ENCODE measurements at places on chromosomes 2 and 18.

DNA sequence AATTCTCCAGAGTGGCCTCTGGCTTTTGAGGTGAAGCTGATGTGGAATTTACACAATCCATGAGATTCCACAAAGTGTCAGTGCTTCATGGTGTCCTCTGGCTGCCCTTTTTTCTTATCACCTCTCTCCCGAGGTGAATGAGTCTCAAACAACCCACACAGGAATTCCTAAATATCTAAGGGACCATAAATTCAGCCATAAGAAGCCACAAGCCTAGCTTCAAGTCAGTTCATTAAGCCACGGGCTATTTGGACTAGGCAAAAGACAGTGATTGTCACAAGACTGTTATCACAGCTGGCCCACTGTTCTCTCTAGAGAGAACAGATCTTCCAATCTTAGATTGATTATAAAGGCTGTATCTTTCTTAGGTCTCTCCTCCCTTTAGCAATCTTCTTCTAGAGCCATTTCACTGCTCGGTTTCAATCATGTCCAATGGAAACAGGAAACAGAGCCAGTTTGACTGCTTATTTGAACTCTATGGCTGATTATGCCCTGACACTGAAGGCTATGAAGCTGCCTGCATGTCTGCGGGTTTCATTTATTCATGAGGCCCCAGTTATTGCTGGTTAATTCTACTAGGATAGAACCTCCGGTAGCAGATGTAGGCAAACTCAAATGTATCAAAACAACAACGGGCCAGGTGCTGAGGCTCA is 4.1 kb downstream of the NEMP2 start:
- no peak for DNase-seq

GRCh38 chr18:70329071-70329470 is 40.2 kb downstream of the SOCS6 start:
- no peak for DNase-seq

DNA sequence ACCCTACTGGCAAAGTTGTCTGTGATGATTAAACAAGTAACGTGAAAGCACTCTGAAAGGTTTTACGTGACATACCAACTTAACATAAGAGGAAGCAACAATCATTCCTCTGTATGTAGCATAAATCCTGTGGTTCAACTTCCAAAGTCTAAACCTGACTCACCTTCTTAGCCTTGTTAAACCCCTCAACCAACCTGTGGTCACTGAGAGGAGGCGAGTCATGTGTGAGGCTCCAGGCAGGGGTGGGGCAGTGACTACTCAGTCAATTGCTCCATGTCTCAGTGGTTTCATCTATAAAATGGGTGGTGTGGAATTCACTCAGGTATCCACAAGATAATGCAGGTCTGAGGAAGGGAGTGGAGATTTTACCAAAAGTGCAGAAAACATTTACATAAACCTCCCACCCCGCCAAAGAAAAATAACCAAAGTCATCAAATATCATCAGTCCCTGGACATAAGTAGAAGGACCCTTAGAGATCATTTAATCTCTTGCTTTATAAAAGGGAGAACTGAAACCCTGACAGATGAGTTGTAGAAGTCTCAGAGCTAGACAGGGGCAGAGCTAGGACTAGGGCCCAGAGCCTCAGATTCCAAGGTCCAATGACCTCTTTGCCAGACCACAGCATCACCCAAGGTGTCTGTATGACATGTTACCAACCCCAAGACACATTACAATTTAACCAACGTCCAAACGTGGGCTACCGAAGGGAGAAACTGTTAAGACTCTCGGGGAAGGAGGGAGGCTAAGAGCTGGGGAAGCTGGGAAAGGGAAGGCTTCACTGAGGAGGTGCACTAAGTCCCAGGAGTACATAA is 3.7 kb upstream of the PCBP1 start:
- DNase-seq, result peak; percentile 79

- DNase-seq, result no peak
These were observed 61.9 kb downstream of the CENPO start for GRCh38 chr2:24855022-24855622.

GRCh38 chr2:173232956-173233744 is 121.5 kb upstream of the CDCA7 start:
- DNase-seq, result no peak

DNA sequence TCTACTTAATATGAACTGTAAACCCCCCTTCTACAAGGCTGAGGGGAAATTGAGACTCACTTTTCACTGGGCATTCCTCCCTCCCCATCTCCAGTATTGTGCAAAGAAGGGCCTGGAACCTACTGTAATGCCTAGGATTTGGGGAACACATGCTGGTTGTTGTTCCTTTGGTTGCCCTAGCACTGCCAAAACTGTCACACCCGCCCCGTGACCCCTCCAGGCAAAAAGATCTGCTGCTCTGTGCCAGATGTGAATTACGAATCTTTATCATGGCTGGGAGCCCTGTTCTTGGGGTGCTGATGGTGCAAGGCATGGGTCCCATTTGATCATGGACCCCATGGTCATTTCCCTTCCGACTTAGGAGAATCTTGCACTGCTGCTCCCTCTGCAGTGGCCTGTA is 95.4 kb downstream of the CABLES1 start:
- DNase-seq, result no peak

DNA sequence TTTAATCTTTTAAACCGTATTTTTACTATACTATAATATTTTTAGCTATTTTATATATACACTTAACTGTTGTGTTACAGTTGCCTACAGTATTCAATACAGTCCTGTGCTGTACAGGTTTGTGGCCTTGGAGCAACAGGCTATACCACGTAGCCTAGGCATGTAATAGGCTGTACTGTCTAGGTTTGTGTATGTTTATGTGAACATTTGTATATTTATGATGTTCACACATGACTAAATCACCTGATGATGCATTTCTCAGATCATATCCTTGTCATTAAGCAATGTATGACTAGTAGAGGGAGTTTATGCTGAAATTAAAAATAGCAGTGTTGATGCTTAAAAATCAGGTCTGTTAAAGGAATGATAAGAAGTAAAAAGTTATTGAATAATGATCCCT is 92.3 kb upstream of the RANBP2 start:
- no peak for DNase-seq

- DNase-seq, result no peak
These were observed 48.6 kb upstream of the GPR17 start for GRCh38 chr2:127597046-127597983.

- no peak for DNase-seq
These were observed 124.3 kb upstream of the PELI1 start for GRCh38 chr2:64268330-64269048.

DNA sequence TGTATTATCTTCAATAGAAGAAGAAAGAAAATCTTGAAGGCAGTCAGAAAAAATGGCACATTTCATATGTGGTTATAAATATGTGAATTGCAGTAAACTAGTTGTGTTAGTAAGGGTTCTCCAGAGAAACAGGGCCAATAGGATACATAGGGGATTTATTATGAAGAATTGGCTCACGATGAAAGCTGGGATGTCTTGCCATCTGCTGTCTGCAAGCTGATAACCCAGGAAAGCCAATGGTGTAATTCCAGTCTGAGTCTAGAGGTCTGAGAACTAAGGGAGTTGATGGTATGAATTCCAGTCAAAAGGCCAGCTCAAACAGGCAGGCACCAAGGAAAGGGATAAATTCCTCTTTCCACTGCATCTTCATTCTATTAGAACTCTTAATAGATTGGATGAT is 362.4 kb downstream of the KCNJ3 start:
- no peak for DNase-seq

DNA sequence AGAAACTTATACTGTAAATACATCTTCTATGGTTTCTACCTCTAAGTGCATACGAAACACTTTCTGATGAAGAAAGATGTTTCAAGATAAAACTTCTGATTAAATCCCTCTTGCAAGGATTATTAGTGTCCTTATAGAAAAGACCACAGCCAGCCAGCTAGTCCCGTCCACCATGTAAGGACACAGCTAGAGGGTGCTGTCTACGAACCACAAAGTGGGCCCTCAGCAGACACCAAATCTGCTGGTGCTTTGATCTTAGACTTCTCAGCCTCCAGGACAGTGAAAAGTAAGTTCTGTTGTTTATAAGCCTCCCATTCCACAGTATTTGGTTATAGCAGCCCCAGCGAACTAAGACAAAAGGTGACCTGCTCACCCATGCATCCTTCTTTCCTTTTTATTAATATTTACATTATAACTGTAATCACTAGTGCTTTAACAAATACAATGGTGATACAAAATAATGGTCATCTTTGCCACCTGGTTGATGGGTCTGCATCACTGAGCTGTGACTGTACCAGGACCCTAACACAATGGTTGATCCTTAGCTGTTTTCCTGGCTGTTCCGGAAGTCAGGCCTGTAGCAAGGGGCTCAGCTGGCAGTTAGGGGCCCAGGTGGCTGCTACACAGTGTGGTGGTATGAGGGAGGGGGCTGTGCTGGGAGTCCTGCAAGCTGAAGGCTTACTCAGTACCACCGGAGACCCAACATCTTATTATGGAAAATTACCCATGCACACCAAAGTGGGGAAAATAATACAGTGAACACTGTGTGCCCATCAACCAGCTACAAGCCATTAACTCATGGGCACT is 108.5 kb upstream of the SMAD7 start:
- no peak for DNase-seq

DNA sequence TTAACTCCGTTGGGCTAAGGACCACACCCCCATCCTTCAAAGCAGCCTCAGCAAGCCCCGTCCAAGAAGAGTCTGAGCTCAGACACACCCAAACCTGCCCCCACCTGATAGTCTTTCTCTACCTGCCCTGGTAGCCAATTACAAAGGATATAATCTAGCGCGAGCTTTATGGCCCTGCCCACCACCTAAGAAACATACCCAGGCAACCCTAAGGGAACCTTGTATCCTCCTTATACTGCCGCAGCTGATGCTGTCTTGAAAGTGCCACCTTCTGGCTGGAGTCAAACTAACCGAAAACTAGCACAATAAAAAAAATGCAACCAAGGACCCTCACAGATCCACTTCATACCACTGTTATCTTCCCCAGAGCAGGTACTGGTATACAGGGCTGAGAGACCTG is 628.3 kb upstream of the REG3G start:
- DNase-seq, result no peak

- no peak for DNase-seq
These were observed 289.8 kb downstream of the ICOS start for GRCh38 chr2:204226305-204226880.
